ENCODE measurements at places on chromosomes 1 and 21.

GRCh38 chr1:169523904-169524303, 38.2 kb upstream of the SLC19A2 start:
- DNase-seq = no peak

DNA sequence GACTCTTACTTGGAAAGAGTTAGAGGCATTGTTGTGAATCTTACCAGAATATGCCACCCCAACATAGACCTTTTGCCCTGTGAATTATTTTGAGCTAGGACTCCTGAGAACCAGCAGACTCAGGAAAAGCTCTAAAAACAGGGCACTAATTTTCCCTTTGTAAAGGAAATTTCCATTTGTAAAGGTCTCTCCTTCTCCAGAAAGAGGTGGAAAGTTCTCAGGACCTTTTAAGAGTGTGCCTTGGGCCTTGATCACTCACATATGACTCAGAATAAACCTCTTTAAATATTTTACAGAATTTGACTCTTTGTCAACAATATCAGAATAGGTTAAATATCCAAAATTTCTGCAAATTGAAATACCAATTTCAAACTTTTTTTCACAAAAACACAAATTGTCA, 721.8 kb upstream of the NCAM2 start:
- no peak for DNase-seq

- DNase-seq = no peak
Observed at GRCh38 chr1:208864366-208864965, 620.3 kb upstream of the PLXNA2 start.

DNA sequence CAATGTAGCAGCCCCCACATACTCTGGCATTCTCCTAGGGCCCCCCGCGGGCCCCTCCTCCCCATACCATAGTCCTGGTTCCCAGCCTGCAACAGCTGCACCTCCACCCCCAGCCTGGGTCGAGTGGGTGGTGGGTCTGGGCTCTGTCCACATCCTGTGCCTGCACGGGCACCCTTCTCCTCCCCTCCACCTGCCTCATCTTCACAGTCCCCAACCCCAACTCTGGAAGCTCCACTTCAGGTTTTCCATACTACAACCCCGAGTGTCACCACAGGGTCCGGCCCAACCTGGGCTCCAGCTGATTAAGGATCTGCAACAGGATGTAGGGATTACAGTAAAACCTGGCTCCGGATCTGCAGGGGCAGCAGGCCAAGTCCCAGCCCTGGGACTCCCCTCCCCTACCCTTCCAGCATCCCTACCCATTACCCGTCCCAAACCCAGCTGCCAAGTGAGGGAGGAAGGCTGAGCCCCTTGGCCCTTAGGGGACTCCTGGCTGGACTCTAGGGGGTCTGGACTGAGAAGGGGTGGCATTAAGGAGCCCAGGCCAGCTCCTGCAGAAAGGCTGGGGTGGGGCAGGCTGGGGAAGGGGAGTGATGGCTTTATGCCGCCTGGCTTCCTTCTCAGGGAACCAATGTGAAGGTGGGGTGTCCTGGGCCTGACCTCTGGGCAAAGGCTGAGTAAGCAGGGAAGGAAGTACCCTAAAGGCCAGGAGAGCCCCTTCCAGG, 116.8 kb downstream of the CASZ1 start:
- no peak for DNase-seq

DNA sequence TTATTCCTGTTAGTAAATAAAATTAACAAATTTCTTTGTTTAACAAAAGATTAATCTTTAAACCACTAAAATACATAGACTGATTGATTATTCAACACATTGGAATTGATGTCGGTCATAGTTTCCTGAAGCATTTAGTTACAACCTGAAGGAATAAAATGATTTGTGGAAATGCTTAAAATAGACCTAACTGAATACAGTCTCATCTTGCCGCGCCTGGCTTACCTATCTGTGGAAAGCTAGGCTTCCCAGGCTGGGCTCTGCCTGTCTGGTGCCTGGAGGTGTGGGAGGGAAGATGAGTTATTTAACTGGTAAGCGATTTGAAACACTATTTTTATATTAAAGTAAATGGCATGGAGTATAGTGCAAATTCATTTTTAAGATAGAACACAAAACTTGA, 10.2 kb downstream of the RHOU start:
- no peak for DNase-seq

DNA sequence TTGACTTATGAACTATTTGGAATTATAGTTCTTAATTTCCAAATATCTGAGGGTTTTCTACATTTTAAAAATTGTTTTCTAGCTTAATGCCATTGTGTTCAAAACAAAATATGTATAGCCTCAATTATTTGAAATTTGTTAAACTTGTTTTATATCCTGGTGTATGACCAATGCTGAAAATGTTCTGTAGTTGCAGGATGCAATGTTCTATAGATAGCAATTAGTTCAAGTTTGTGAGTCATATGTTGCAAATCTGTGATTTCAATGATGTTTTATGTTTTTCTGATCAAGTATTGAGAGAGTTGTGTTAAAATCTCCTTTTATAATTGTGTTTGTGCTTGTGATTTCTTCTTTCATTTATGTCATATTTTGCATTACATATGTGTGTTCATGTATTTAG, 517.5 kb downstream of the ADGRL2 start:
- DNase-seq = no peak

DNA sequence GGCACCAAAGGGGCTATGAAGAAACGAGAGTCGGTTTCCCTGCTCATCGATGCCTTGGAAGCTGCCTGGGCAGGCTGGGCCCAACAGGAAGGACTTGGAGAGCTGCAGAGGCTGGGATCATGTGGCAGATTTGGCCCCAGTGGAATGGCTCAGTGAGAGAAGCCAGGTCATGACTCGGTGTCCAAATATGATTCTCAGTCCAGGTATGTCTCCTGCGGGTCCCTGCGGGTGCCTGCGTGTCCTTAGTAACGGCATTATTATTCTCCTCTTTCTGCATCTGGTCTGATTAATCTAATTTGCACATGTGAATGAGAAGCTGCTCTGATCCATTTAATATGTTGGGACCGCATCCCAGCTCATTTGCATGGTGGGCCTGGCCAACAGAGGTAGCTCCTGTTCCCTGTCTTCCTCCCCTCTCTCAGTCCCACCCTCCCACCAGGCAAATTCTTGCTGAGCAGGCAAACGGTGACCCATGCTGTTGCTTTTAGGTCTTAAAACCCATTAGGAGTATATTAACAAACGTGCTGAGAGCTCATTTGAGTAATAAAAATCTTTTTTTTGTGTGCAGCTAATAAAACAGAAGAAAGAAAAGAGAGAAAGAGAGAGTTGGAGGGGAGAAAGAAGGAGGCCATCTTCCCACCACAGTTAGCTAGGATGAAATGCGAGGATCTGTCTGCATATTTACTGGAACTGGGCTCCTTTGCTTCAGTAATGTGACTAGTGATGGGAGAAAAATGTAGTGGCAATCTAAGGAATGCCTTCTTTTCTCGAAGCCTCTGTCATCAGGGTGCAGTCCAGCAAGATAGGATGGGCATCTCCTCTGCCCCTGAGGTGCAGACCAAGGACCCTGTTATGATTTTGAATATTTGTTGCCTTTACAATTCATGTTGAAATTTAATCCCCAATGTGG, 133.5 kb downstream of the HMGB4 start:
- no peak for DNase-seq

- no peak for DNase-seq
Observed at GRCh38 chr1:156912861-156913808, 7.3 kb upstream of the LRRC71 start.

DNA sequence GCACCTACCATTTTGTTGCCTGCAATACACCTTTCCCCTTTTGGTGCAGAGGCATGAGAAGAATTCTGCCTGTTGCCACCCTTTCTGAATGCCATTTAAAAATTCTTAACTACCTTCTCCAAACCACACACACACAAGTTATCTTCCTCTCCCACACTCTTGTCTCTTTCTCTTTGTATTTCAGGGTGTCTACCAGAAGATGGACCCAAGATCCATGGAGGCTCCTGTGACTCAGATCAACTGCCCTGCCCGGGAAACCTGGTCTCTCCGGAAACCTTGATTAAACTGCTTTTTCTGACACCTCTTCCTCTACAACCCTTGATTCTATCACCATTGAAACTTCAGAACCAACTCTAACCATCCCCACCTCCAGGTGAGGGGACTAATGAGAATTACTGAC, 2.4 kb upstream of the TARS2 start:
- DNase-seq = no peak

GRCh38 chr1:8706291-8706690, 111.1 kb downstream of the RERE start:
- DNase-seq = no peak

GRCh38 chr21:45031571-45032191, 42.7 kb upstream of the ADARB1 start:
- DNase-seq = no peak

DNA sequence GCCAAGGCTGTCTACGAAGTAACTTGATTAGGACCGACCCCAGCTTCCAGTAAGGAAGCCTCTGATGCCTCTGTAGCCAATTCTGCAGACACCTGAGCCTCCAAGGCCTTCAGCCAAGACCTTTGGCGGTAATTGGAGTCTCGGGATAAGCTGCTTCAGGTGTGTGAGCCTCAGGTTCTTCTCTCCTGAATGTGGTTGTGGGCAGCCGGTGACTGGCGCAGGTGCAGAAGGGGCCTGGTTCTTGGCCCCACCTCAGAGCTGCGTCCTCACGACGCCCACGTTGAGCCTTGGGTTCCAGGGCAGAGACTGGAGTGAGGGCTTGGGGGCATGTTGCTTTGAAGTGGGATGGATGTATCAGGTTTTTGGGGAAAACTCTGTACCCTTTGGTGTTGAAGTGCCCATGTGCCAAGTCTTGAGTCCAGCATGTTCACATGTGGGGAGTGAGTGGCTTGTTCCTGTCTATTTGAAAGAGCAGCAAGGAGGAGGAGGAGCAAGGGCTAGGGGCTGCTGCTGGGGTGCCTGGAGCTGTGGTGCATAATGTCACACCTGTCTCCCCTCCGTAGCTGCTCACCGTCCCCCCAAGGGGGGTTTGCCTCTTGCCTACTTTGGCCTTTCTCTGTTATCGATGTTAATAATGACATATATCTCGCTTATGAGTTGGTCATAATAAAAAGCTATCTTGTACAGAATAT, 1.4 kb downstream of the PSEN2 start:
- no peak for DNase-seq

DNA sequence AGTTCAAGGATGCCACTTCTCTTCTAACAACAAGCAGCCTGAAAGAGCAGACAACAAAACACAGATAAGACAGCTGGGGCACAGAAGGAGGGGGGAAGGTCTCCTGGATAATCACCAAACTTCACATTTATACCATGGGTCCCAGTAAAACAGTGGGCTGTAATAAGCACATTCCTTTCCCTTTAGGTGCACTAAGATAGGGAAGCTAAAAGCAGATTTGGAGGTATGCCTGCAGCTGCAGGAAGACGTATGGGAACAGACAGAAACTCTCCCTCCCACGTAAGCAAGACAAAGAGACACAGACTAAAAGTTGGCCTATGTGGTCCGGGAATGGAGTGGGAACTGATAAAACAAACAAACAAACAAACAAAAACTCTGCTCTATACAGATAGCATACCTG, 612.1 kb downstream of the MRPL39 start:
- no peak for DNase-seq

DNA sequence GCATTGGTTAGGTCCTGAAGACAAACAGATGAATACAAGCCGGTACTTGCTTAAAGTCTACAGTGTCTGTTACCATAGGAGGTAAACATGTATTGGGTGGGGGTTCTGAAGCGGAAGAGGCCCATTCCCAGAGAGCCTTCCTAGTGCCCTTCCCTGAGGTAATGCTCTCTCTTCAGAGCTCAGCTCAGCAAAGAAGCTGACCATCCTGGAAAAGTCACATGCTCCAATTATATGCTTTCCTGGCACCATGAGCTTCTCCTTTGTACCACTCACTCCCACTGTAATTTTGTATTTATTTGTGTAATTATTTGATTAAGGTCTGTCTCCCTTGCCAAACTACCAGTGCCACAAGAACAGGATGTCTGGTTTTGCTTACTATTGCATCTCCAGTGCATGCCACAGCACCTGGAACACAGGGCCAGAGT, 42.0 kb downstream of the RAB3B start:
- no peak for DNase-seq

GRCh38 chr1:154386643-154387352, 18.3 kb upstream of the IL6R start:
- DNase-seq = no peak

DNA sequence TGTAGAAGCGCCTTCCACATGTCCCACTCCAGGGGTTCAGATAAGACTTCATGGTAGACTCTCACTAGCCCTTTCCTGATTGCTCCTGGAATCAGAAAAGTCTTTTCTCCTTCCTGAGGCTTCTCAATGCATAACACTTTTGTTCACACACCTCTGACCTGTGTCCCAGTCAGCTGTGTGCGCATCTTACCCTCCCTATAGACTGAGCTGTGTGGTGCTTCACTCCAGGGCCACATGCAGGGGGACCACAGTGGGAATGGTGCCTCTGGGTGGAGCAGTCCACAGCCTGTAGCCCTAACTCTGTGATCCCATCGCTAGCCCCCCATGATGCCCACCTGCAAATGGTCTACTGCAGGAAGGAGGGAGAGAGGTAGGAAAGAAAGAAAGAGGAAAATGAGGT, 84.0 kb upstream of the TLR5 start:
- DNase-seq = no peak

GRCh38 chr1:37068897-37069296, 34.6 kb upstream of the GRIK3 start:
- DNase-seq = no peak

GRCh38 chr1:147264158-147264768, 21.8 kb downstream of the CHD1L start:
- DNase-seq = no peak

DNA sequence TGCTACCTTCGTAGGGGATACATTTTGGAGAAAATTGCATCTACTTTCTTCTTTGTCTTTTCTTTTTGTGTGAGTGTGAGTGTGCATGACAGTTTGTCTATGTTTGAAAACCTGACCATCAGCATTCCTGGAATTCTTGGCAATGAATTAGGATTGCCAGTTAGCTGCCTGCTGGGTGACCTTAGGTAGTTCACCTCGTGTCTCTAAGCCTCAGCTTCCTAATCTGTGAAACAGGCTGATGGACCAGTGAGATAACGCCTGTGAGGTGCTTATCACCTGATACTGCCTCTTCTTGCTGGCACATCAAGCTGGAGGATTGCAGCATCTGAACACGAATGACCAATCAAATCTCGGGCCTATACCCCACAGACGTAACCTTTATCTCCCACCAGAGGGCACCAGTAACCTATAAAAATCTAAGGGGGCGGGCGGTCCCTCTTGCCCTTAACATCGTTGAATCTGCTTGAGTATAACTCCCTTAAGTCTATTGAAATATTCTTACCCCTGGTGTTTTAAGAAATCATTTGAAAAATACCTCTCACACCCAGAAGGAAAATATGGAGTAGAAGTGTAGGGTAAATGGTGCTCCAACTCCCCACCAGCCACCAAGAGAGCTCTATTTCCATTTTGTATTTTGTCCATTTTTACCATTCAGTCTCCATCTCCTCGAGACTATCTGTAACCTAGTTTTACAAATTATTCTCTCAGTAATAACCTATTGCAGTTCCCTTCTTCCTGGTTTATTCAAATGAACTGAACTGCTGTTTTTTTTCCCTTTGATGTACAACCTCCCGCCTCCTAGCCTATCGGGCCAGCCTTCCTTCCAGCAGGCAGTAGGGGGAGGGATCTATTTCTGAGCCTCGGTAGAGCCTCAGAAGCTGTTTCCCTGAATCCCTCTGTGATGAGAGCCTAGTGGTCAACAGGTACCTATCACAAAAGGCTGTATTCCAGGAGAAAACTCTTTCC, 49.7 kb downstream of the MDM4 start:
- no peak for DNase-seq
